Fibroblast of skin of scalp (primary cell): ENCODE measurements at places on chromosomes 2 and 18.

DNA sequence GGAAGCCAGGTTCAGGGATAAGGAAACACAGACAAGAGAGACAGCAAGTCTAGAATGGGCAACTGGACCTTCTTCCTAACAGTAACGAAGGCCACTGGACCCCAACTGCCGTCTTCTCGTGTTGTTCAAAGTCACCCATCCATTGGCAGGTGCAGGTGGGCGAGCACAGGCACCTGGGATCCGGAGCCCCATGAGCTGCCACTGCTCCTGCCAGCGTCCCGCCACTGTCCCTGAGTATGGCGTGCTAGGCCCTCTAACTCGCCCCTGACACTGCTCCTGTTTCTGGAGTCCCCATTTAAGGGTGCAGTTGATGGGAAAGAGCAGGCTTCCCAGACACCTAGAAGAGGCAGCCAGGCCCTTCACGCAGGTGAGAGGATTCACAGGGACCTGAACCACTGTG is 48.0 kb downstream of the NDUFA10 start:
- DNase-seq = no peak

DNA sequence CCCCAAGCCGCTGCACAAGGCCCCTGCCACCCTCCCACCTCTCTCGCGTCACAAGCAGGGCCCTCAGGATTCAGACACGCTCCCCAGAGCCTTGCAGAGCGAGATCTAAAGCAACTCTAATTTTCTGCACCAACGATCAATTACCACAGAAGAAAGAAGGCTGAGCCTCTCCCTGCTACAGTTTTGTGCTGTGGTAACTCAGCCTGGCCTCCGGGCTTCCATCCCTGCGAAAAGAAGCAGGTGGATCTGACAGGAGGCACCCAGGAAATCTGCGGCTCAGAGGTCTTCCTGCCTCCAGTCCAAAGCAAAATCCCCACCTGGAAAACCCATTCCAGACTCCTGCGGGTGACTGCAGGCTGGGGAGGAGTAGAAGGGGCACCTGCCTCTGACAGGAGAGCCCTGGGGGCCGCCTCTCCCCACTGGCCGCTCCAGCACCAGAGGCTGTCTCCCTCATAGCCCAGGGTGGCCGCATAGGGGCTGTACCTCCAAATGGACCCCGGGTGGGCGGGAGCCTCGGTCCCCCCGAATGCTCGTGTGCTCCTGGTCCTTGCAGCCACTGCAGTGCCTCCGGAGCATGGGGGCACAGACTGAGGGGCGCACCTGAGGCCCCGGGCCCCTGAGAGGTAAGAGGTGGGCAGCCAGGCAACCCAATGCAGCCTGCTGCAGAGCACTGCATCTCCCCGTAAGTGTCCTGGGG is 31.0 kb downstream of the PXDN start:
- no peak for DNase-seq

DNA sequence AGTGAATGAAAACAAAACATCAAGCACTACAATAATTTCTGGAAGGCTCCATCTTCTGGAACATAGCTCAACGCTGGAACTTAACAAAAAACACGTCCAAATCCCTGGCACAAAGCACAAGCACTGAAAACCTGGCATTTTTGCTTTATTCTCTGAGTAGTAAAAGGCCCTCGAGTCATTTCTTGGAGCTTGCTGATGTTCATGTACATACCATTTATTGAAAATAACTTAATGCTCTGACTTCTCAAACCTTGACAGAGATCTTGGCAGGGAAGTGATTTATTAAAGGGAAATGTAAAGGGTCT is 76.5 kb upstream of the STK17B start:
- peak; percentile 13 for DNase-seq

DNA sequence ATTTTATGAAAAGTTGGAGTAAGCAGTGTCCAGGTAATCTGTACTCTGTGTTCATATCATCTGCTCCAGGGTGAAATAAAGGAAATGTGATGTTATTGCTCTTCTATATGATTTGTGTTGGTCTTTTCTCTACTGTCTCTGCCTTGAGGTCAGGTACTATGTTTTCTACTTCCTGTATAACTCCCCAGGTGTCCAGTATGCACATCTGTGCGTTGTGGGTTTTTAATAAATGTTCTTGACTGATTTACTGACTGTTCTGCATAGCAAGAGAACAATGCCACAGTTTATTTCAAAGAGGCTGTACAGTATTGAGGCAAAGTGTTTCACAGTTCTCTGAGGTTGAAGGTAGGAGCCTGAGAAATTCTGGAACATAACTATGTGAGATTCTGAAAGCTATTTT is 89.7 kb downstream of the BABAM2 start:
- DNase-seq = no peak

DNA sequence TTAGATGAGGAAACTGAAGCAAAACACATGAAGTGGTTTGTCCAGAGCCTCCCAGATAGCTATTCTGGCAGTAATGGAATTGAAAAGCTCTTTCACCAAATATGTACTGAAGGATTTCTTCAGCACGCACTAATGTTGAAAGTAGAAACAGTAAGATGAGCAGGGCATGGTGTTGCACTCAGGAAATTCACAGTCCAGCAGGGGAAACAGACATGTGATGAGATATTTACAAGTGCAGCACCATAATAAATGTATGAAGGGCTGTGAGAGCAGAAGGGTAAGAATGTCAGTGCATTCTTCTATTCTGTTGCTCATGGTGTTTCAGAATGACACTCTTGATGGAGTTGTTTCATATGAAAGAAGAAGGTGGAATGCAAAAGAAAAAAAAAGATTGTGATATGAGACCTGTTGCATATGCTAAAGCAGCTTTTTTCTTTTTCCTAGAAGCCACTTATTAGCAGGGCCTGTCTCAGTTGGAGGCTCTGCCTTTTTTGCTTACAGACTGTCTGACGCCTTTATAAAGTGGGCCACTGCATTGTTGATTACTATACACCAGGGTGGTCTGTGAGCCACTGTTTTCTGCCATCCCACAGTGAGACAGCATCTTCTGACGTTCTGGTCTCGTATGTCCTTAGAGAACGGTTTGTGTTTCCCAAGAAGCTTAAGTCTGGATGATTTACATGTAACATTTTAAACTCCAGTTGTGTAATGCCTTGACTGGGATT is 516.9 kb downstream of the ARHGAP15 start:
- no peak for DNase-seq

- DNase-seq = peak; percentile 53
Observed at GRCh38 chr2:173884025-173884802, 81.0 kb downstream of the SP3 start.

DNA sequence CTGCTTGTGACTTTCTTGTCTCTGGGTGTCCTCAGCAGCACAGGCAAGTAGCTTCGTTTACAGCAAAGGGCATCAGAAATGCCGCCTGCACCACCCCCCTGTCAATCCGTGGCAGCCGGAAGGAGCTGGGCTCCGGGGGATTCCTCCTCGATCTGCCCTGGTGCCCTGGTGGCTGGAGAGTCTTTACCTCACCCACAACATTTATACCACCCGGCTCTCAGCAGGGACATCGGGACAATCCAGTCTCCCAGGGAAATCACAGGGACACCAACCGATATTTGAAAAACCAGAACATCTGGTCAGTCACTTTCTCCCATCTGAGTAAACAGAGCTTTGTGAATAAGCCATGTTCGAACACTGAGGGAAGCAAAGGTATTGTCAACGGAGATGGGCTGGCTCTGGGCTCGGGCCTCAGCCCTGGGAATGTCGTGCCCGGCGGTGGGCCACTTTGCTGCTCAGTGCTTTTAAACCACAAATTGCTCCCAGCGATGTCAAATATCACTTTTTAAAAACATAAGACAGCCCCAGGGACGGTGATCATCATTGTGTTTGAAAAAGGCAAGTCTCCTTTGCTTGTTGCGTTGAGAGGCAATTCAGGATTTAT is 210.0 kb upstream of the SALL3 start:
- DNase-seq = no peak

DNA sequence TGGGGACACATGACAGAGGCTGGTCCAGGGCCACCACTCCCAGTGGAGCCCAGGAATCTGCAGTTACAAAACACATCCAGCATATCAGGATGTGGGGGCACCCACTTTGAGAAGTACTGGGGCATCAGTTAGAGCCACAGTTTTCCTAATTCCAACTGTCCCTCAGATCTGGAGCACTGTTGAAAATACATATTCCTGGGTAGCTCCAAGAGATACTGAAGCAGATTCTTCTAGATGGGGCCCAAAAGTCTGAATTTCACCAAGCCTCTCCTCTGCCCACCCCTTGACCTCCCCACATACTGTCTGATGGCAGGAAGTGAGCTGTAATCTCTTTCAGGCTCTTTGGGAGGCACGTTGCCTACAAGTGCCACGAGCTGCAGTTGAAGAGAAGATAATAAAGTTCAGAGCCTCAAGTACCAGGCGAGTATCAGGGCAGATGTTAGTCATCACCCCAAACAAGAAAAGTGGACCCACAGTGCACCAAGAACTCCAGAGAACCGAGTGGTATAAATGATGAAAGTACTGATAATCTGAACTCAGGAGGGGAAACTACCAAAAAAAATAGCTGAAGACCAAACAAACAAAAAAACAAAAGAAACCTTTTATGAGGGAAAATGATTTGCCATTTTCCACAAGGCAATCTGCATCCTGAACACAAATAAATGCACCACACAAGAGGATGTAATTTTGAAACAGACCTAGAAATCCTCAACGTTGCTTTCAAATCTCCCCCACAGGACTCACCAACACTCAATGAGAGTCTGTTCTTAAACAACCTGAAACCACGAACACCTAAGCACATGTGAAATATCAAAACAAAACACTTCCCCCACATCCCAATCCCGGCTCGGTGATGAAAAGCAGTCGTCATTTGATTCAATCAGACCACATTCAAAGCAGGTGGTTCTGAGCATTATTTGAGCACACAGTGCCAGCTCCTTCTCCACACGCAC is 98.7 kb downstream of the TCF4 start:
- peak; percentile 23 for DNase-seq

- peak; percentile 15 for DNase-seq
Observed at GRCh38 chr2:204628926-204629712, 83.8 kb downstream of the PARD3B start.

DNA sequence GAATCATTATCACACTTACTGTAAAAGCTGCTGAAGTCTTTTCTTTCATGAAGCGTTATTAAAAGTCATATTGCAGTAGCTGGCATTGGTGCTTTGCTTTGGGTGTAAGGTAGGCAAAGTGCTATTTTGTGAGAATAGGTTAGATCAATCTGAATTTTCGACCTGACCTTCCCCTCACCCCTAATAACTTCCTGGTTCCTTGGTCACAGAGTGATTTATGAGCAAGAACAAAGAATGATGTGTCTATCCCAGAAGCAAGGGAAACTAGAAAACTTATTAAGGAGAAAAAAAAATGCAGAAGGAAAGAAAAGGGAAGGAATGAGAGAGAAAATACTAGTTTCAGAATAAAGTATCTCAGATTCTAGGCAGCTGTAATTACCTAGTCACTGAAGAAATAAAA is 163.1 kb upstream of the MEIS1 start:
- DNase-seq = no peak

DNA sequence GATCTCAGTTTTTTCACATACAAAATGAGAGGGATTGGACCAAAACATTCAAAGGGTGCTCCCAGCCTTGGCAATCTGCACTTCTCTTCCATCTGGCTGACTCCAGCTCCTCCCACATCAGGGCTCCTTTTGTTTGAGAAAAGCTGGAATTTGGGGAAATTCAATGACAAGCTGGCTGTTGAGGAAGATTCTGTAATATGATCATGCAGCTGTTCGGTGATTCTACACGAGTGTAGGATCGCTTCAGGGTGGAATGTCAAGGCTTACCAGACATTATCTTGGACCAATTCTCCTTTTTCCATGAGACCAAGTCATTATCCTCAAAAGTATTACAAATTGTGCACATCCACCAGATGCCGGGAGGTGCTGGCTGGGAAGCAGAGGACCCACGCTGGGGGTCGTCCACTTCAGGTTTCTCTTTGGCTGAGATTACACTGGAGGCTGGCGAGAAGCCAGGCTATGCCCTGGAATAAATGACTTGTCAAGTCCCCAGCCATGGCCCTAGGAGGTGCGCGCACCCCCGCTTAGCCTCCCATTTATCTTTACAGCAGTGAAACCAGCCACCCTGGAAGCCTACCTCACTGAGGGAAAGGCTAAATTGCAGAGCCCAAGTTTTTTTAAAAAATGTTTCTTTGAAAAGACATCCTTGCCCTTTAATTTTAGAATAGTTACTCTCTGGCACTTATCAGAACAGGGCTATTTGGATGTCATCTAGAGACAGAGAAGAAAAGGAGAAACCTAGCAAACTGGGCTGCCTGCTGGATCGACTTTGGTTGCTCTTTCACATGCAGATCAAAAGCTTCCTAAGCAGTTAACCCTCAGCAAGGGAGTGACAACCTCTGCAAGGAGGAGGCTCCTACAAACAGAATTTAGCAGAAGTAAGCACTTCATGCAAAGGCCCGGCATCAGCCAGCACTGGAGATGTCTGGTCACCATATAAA is 42.5 kb upstream of the LCLAT1 start:
- DNase-seq = peak; percentile 47

- DNase-seq = no peak
Observed at GRCh38 chr2:49113046-49113445, 41.3 kb downstream of the FSHR start.
